Stimulated activated effector memory CD8-positive, alpha-beta T cell treated with anti-CD3 and anti-CD28 coated beads, Interleukin-12 subunit alpha, Interleukin-12 subunit beta, amount 100 ng/mL, for 72 hours (primary cell): ENCODE measurements at places on chromosomes 2 and 18.

GRCh38 chr2:239236808-239237205 lies 164.0 kb downstream of the HDAC4 start:
- no peak for DNase-seq

DNA sequence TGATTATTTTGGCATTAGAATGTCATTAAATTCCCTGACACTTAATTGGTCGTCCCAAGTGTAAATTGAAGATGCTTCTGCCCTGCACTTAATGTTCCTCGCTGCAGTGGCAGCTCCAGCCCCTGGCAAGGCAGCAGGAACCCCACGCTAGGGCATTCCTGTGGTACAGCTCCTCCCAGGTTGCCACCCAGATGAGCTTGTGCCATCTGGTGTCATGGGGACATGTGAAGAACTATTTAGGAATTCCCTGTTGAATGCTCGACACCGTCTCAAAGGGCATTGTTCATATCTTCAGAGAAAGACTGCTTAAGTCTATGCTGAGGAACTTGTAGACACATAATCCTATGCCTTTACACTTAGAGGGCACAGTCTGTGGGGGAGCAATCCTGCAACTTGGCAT lies 38.9 kb downstream of the BCL2L11 start:
- no peak for DNase-seq

DNA sequence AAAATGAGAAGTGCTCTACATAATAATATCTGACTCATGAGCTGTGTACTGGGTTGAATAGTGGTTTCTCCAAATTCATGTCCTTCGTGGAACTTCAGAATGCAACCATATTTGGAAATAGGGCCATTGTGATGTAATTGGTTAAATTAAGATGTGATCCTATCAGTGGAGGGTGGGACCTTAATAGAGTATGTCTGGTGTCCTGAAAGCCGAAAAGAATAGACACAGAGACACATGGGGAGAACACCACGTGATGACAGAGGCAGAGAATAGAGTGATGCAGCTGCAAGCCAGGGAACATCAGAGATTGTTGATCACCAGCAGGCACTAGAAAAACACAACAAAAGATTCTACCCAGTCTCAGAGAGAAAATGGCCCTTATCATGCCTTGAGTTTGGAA lies 310.1 kb downstream of the EXOC6B start:
- no peak for DNase-seq

- DNase-seq, result no peak
These were observed 552.0 kb upstream of the CDH2 start for GRCh38 chr18:28728891-28729290.

GRCh38 chr18:9596226-9596625 lies 18.1 kb downstream of the PPP4R1 start:
- DNase-seq, result no peak

DNA sequence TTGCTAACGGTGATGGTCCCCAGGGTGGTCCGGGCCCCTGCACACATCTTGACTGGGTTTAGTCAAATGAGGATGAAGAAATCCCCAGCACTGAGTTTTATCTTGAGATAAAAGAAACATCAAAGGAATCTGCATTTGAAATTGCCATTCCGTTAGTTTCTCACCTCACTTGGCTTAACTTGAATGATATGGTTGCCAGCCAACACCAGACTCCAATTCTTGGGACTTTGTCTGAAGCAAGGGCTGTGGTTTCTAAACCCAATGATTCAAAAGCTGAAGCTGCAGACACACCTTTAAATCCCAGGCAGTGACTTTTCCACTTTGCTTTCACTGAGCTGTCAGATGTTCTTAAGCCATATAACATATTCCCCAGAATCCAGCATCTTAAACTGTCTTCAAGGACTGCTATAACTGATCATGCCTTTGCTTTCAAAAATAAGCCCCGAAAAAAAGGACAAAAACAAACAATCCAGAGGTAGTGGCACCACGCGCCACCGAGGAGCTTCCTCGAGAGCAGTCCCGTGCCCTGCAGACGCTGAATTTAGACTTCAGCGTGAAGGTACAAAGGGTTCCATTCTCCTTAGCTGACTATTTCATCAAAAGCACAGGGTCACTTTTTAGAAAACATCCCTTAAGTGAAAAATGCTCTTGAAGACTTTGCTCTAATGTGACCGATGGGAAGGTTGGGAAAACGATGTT lies 189.3 kb downstream of the HDAC4 start:
- no peak for DNase-seq

GRCh38 chr2:229376866-229377265 lies 105.8 kb upstream of the PID1 start:
- DNase-seq, result no peak

- DNase-seq, result no peak
These were observed 162.9 kb upstream of the AGAP1 start for GRCh38 chr2:235330775-235331451.

DNA sequence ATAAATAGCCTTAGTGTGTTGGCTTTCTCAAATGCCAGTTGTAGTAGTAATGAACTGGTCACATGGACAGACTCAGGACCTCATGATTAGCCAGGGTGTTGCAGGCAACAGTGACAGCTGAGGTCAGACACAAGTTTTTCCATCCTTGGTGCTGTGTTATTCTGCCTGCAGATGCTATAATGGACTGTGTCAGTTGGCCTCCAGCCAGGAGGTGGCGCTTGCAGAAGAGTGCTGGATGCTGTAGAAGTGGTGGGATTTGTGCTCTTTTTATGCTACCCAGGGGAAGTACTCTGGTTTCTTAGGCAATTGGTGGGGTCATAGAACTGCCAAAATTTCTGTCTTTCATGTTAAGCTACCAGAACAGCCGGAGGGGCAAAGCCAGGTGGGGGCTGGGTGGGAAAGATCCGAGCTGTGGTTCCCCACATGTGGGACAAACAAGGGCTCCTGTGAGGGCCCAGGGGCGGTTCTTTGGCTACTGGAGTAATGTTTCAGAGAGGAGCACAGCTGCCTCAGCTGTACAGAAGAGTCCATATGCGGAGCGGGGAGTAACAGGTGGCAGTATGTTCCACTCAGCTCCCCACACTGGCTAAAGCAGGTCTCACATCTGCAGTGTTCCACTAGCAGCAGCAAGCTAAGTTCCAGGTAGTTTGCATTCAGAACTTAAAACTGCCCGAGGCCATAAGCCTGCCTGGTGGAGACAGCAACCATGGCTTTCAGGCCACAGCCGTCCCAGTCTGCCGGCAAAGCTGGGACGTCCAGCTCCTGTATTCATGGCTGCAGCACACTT lies 104.4 kb downstream of the GULP1 start:
- DNase-seq, result no peak

DNA sequence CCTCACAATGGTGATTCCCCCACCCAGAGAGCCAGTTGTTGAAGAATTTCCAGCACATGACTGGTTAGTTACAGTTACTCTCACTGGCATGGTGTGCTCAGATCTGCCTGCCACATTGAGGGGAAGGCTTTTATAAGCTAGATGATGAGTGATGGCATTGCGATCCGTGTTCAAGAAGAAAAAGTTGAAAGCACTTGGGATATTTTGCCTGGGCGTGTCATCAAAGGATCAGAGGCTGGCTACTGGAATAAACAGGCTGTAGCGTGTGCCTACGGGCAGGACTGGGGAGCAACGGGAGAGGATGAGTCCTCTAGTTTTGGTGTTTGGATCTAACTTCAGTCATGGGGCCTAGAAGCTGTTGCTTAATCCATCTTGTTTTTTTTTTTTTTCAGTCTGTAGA lies 175.0 kb downstream of the SETBP1 start:
- DNase-seq, result no peak

- no peak for DNase-seq
These were observed 108.3 kb upstream of the PPP1CB start for GRCh38 chr2:28643327-28643726.

GRCh38 chr2:179860255-179861026 lies 971 bp downstream of the ZNF385B start:
- DNase-seq, result no peak

DNA sequence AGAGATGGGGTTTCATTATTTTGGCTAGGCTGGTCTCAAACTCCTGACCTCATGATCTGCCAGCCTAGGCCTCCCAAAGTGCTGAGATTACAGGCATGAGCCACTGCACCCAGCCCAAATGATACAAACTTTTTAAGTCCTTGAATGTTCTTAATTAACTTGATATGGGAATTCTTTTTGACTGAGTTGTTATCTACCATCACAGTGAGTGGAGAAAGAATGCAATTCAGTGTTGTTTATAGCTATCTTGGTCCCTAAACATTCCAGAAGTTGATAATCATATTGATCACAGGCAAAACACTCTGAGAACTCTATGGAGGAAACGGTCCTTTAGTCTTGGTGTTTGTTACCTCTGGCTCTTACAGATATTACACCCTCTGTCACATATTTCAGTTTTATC lies 1072.5 kb downstream of the SUCLG1 start:
- no peak for DNase-seq

- no peak for DNase-seq
These were observed 78.7 kb upstream of the RGPD5 start for GRCh38 chr2:109715313-109715805.

DNA sequence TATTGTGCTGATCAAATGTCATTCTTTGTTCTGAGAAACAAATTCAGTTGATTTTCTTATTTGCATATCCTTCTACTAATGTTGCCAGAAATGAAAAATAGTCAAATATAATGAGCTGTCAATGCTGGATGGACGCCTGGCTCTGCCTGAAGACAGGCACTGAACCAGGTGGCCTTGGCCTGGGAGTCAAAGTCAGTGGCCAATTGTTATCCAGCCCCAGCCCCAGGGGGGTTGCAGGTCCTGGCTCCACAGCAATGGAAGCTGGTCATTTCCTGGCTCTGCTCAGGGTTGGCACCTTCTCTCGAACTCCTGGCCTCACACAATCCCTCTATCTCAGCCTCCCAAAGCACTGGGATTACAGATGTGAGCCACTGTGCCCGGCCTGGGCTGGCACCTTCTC lies 176.8 kb upstream of the GLI2 start:
- DNase-seq, result no peak

- DNase-seq, result no peak
These were observed 83.0 kb upstream of the CHRNA1 start for GRCh38 chr2:174846941-174847938.

DNA sequence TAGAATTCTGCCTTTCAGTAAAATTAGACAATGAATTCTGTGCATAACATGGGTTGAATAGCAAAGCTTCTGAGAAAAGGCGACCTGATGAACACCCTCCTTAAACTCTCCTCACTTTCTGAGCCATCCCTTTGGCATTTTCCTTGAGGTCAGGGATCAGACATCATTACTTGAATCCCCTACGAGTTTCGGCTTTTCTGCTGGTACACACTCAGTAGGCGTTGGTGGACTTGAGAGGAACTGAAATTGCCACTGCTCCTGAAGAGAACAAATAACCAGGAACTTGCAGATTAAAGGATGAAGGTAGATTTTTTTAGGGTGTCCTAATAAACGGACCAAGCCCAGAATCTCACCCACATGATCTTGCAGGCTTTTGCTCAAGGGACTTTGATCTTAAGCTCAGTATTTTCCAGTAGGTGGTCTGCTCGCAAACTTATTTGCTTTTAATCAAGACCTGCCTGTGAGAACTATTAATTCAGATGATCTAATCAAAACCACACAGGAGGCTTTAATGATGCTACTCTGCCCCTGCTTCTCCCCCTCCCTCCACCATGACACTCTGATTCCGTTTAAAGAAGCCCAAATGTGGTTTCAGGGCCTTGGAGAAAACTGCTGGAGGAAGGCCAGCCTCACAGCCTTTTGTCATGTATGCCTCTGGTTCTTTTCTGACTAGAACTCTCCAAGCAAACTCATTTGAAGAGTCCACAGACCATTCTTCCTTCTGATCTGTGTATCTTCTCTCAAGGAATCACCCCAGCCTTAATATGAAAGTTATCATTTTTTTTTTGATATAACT lies 124.9 kb downstream of the PRKCE start:
- DNase-seq, result no peak

GRCh38 chr2:34123996-34124785 lies 525.1 kb upstream of the FAM98A start:
- DNase-seq, result no peak

DNA sequence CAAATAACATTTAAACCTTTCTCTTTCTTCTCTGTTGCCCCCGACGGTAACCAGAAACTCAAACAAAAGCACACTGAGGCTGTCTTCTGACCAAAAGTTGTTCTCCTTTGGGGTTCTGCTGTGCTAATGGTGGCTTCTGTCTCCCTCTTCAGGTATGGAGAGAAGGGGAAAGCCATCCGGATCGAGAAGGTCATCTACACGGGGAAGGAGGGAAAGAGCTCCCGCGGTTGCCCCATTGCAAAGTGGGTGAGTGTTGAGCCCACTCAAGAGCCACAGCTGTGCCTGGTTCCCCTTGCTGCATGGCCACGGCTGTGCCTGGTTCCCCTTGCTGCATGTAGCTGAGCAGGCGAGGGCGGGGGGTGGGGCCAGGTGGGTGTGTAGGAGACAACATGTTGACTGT lies 67.4 kb downstream of the BOLA3 start:
- DNase-seq, result no peak

DNA sequence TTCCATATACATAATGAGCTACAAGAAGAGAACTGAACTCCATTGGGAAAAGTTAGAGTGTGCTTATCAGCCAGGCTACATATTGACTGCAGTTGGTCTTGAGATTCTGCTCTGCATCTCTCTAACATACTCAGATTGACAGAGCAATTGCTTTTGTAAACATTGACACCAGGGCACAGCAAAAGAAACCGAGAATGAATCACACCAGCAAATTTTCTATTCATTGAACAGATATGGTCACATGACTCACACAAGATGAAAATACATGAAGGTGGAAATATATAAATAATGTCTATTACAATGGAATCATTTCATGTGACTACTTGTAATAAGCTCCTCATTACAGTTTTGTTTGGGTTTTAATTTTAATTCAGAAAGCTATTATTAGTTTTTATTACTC lies 691.9 kb upstream of the TMEFF2 start:
- DNase-seq, result no peak

GRCh38 chr2:52289741-52290140 lies 1257.8 kb upstream of the NRXN1 start:
- DNase-seq, result no peak

- DNase-seq, result no peak
These were observed 90.2 kb downstream of the EHD3 start for GRCh38 chr2:31324016-31324633.

DNA sequence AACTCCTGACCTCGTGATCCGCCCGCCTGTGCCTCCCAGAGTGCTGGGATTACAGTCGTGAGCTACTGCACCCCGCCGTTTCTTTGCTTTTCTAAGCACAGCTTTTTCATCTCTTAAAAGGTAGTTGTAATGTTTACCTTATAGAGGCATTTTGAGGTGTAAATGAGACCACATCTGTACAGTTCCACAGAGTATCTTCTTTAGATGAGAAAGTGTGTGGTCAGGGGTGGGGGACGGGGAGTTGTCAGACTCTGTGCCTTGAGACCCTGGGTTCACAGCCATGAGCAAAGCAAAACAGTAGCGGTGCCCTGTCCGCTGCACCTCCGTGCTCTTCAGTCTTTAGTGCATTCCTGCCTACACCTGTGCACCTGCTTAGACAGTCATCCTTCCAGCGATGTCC lies 251.6 kb downstream of the ZNF407 start:
- no peak for DNase-seq

GRCh38 chr2:12074126-12074844 lies 327.9 kb downstream of the LPIN1 start:
- DNase-seq, result no peak

DNA sequence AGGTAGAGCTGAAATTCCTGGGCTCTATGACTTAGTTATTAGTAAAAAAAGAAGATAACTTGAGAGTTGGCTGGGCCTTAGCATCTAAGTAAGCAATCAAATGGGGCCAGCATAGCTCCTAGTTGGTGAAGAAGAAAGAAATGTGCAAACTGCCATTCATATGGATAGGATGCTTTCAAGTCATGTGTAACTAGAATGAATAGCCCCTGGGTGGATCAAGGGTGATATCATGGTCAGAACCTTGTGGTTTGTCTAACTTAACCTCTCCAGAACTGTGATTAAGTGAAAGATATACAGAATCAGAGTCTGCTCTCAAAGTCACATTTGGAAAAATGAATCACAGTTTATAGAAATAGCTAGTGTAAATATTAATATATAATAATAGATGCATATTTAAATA lies 198.7 kb upstream of the DTNA start:
- DNase-seq, result no peak
